ENCODE measurements at places on chromosomes 1 and 21.

GRCh38 chr21:16579538-16579937 lies 849.8 kb downstream of the USP25 start:
- no peak for DNase-seq

GRCh38 chr1:19427087-19427781 lies 58.1 kb downstream of the CAPZB start:
- no peak for DNase-seq

GRCh38 chr1:154145986-154146385 lies 8.9 kb downstream of the NUP210L start:
- DNase-seq: no peak

DNA sequence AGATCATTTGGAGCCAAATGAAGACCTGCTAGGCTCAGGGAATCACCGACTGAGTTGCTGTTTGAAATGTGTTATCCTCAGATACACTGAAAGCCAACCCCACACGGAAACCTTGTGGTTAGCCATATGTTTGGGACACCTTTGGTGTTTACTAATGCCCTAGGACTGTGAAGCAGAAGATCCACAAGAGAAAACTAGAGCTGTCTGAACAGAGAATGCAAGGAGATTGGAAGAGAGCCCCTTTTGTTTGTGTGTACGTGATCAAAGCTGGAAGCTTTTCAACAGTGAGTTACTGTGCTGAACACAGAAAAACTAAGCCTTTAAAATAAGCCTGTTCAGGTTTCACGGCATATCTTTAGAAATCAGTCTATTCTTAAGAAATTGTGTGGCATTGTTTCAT lies 908.2 kb upstream of the ADGRL2 start:
- no peak for DNase-seq

- no peak for DNase-seq
Measured at GRCh38 chr1:56123421-56123820, 455.9 kb downstream of the PLPP3 start.

DNA sequence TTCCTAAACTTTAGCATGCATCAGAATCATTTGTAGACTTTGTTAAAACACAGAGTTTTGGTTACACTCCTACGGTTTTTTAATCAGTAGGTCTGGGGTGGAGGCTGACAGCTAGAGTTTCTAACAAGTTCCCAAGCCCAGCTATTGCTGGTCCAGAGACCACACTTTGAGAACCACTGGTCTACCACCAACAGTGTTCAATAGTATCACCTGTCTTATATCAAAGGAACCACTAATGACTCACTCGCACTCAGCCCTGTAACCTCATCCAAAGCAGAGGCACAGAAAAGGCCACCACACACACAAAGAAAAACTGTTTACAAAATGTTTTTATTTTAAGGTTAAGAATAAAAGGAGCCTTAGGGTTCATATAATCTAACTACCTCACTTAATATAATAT lies 68.7 kb downstream of the HIVEP3 start:
- no peak for DNase-seq

DNA sequence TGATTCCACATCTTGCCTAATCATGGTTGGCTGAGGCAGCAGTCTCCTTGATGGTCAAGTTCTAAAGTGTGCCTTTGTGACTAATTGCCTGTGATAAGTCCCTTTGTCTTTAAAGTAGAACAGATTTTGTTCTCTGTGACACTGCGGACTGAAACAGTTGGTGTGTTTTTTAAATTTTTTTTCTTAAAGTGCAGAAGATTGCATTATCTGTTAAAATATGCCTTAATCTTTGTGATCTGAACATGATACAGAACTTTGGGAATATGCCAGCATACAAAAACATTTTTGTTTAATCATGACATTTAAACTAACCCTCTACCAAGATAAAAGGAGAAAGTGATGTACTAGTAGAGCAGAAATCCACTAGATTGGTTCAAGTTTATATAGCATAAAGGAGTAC lies 1260.6 kb upstream of the ADGRL2 start:
- no peak for DNase-seq

DNA sequence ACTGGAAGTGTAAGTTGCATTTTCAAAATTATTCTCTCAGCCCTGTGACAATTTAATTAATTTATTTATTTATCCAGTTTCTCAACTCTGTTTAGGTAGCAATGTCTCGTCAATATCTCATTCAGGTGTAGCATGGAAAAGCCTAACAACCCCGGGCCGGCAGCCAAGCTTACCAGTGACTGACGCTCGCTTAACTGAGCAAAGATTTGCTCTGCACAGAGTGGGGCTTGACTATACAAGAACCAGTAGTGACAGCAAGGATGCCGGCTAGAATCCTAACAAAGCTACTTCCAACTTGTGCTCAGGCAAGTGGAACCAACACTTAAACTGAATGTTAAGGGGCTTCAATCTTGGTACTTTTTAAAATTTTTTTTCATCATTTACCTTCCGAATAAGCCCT lies 80.9 kb upstream of the ESRRG start:
- DNase-seq: no peak

- no peak for DNase-seq
Measured at GRCh38 chr1:3774276-3774945, 1.9 kb downstream of the SMIM1 start.

GRCh38 chr1:201143726-201144635 lies 10.3 kb downstream of the TMEM9 start:
- no peak for DNase-seq

GRCh38 chr21:32119811-32120210 lies 159.0 kb downstream of the MIS18A start:
- no peak for DNase-seq

DNA sequence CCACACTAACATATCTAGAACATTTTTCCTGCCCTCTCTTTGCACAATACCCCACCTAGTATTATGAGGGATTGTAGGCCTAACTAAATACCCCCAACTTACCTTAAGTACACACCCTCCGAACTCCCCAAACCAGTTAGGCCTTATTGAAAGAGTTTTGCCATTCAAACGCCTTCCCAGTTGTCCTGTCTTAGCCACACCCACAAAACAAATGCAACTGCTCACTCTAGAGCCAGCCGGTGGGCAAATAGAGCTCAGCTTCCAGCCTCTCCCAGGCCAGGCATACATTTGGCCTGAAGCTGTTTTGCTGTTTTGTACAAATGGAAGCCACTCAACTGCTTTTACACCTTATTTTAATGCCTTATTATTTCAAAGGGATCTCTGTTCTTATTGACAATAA lies 224.2 kb upstream of the RUNX1 start:
- DNase-seq: no peak

GRCh38 chr1:9279172-9279840 lies 13.4 kb upstream of the SPSB1 start:
- DNase-seq: no peak

DNA sequence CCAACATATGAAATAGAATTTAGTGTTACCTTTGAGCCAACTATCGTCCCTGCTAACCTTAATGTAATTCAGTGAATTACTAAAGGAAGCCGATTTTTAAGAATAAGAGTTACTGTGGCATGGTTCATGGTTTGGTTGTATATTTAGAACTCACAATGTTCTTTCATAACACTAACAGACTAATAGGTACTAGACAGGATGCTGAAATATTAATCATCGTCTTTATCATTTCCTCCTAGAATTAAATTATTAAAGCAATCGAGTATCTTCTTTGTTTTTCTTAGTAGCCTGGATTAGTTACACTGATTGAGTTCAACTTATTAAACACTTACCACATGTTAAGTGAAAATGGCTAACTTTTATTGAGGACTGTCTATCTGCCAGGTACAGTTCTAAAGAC lies 47.7 kb downstream of the TARBP1 start:
- no peak for DNase-seq

GRCh38 chr1:67897270-67897949 lies 64.1 kb upstream of the GNG12 start:
- DNase-seq: no peak

DNA sequence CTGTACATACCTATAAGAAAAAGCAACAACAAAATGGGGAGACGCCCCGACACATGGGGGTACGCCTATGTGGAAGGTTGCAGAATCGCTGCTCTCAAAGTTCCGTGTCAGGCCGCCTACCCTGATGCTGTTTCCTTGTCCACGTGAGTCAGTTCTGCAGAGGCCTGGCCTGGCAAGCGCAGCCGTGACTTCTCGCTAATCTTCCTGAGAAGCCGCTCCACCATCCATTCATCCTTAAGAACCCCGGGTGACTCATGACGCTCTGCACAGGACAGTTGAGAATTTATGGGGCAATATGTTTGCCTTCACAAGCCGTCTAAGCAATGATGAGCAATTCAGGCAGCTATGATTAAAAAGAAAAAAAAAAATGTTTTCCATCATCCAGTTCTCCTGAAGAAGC lies 122.3 kb upstream of the TMPRSS2 start:
- no peak for DNase-seq

DNA sequence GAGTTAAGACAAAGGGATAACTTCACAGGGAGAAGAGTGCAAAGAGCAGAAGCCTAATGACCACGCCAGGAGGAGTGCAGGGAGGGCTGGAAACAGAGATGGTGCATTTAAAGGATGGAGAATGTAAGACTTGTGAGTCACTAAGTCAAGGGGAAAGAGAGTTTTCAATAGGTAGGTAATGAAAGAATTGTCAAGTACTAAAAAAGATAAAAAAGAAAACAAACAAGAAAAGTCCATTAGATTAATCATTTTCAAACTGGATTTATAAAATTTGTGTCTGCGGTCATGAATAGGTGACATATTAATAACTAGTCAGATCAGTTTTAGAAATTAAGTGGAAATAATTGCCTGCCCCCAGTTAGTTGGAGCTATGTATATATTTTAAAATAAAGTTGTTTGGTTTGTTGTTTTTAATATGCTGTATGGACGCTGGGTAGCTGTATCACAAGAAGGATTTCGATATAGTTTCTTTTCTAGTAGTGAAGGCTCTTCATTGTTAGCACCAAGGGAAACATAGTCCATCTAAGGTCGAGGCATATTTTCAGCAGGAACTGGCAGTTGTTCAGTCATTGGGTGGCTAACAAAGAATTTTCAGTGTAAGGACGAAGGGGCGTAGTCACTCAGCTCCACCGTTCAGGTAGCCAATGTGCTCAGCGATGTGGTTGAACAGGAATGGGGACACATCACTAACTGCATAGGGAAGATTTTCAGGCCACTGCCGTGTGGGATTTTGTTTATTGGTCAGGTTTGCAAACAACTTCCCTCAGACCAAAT lies 203.0 kb downstream of the TGFB2 start:
- DNase-seq: no peak

DNA sequence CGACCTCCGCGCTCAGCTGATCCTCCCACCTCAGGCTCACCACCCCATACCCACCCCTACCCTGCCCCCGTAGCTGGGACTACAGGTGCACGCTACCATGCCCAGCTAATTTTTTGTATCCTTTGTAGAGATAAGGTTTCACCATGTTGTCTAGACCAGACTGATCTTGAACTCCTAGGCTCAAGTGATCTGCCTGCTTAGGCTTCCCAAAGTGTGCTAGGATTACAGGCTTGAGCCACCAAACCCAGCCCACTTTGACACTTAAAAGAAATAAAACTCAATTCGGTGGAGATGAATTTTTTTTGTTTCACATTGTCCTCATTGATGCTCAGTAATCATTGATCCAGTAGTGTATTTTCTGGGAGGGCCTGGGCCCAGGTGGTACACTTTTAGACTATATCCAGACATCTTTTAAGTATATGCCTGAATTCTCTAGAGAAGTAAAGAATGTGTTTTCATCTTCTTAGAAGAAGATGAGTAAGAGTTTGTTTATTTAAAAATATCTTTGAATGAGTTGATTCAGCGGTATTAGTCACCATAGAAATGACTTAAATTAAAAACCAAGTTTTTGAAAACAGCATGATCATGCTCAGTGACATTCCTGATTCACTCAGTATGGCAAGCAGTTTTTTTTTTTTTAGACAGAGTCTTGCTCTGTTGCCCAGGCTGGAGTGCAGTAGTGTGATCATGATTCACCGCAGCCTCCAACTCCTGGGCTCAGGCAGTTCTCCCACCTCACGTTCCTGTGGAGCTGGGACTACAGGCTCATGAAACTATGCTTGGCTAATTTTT lies 57.8 kb downstream of the EPB41 start:
- DNase-seq: no peak

- no peak for DNase-seq
Measured at GRCh38 chr1:86089765-86090164, 66.8 kb downstream of the COL24A1 start.

GRCh38 chr1:175470591-175470990 lies 272.8 kb downstream of the TNR start:
- DNase-seq: no peak

GRCh38 chr1:156706657-156707416 lies 1.5 kb upstream of the CRABP2 start:
- DNase-seq: no peak

DNA sequence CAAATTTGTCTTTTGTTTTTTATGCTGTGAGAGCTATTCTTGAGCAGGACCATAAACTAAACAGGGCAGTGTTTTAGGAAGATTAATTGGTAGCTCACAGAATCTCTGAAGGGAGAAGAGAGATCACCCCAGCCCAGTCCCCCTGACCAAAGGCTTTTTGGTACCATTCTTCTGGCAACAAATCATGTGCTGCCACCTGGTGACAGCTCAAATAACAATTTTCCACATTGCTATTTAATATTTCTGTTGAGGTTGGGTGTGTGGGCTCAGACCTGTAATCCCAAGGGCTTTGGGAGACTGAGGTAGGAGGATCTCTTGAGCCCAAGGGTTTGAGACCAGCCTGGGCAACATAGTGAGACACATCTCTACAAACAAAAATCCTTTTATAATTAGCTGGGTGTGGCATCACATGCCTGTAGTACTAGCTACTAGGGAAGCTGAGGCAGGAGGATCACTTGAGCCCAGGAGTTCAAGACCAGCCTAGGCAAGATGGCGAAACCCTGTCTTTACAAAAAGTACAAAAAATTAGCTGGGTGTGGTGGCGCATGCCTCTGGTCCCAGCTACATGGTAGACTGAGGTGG lies 2.2 kb upstream of the TESK2 start:
- peak; percentile 61 for DNase-seq

DNA sequence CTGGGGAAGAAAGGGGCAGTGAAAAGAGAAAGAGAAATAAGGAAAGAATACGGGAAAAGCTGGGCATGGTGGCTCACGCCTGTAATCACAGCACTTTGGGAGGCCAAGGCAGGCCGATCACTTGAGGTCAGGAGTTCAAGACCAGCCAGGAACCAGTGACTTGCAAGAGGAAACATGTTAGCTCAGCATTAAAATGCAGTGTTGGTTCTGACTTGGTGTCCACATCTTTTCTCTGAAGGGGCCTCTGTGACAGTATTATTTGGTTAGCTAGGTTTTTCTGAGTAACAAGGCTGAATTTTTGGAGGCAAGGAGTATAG lies 26.8 kb downstream of the IER5 start:
- DNase-seq: no peak

- DNase-seq: no peak
Measured at GRCh38 chr1:153340356-153340755, 8.3 kb downstream of the PGLYRP4 start.

GRCh38 chr1:115466433-115466832 lies 128.4 kb upstream of the NGF start:
- DNase-seq: peak; percentile 16

Measured in endothelial cell (in vitro differentiated cells).